ENCODE measurements at places on chromosomes 16 and 17.

DNA sequence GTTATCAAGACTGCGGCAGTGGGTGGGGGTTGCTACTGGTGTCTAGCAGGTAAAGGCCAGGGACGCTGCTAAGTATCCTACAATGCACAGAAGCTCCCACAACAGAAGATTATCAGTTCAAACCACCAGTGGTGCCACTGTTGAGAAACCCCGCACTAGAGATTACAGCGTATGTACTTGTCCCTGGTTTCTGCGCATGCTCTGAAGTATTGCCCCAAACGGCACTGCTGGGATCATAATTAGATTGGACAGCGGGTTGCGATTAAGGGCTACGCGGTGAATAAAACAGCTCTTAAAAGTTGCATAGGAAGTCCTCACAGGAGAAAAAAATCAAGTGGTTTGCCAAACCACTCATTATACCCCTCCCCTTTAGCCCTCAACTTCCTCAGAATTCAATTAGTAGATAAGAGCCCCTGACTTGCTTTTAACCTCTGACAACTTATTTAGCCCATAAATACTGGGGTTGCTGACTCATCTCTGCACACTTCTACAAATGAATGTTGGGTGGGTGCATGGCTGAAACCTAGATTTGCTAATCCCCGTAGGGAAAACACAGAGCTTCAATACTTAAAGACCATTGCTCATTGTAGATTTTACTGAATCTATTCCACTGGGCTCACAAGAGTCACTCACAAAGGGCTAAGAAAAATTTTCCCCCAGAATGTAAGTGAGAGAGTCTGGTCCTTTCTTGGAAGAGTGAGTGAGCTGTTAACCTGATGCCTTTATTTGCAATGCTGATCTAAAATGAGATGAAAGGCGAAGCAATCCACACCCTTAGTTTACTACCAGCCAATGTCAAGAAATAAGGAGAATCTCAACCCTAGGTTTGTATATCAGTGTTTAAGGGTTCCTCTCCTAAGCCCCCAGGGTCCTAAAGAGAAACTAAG is 91.8 kb downstream of the RGS9 start:
- peak; percentile 27 for DNase-seq

DNA sequence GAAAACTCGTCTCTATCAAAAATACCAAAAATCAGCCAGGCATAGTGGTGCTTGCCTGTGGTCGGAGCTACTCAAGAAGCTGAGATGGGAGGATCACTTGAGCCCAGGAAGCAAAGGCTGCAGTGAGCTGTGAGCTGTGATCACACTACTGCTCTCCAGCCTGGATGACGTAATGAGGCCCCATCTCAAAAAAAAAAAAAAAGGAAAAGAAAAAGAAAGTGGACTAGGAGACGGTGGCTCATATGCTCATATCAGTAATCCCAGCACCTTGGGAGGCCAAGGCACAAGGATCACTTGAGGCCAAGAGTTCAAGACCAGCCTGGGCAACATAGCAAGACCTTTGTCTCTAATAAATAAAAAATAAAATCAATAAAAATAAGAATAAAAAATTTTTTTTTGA is 8.8 kb upstream of the SUMO2 start:
- DNase-seq, result no peak

- DNase-seq, result no peak
Measured at GRCh38 chr16:52705122-52705521, 158.2 kb upstream of the TOX3 start.

DNA sequence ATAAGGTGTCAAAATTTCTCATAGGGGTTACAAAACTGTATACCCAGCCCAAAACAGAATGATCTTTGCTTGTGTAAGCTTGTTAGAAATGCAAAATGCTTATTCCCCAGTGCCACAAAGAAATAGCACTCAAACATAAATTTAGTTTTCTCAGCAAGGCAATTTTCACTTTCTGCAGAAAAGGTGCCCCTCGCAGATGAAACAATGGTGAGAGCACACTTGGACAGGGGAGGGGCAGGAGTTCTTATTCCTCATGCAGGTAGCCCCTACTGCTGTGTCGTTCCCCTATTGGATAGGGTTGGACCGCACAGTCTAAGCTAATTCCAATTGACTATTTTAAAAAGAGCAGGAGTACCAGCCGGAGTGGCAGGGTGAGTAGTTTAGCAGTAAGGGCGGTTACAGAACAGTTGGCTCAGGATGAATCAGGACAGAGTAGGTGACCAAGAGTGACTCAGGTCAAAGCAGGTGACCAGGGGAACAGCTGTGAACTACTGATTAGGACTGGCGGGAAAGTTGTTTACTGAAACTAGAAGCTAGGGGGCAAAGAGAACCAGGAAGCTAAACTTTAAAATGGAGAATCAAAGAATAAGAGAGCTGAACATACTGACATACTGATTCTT is 5.5 kb upstream of the LDHD start:
- DNase-seq, result no peak

DNA sequence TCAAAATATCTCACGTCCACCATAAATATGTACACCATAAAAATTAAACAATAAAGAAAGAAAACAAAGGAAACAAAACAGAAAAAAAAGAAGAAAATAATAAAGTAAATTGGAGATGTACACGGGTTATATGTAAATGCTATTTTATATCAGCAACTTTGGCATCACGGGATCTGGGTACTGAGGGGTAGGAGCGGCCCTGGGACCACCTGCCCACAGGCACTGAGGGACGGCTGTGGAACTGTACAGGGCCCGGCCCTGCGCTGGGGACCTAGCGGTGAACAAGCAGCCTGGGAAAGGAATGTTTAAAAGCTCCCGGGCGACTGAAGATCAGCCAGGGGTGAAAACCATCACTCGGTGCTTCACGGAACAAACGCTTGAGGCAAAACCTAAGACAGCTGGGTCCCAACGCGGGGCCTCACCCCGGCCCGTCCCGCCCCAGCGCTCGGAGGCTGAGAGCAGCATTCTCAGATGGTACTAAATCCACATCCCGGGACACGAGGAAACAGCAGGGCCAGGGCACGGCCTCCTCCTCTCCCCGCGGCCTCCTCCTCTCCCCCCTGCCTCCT is 31.2 kb downstream of the NXN start:
- DNase-seq, result no peak

DNA sequence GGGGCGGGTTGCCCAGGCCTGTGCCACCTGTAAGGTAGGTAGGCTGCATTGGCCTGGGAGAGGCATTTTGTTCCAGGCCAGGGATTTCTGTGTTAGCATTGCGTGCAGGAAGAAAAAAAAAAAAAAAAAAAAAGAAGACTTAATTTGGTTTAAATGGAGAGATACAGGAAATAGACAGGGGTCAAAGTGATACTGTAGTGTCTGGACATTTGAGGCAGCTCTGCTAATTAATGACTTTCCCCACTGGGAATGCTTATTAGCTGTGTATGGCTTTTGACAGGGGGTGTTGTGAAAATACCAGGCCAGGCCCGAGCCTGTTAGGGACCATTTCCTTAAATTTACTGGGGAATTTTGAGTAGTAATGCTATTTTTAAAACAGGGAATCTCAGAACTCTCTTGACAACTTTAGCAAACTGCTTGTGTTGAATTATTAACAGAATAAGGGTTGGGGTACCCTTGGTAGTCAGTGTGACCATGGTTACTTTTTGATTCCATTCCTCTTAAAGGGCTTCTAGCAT is 1.0 kb downstream of the MAP2K4 start:
- no peak for DNase-seq

DNA sequence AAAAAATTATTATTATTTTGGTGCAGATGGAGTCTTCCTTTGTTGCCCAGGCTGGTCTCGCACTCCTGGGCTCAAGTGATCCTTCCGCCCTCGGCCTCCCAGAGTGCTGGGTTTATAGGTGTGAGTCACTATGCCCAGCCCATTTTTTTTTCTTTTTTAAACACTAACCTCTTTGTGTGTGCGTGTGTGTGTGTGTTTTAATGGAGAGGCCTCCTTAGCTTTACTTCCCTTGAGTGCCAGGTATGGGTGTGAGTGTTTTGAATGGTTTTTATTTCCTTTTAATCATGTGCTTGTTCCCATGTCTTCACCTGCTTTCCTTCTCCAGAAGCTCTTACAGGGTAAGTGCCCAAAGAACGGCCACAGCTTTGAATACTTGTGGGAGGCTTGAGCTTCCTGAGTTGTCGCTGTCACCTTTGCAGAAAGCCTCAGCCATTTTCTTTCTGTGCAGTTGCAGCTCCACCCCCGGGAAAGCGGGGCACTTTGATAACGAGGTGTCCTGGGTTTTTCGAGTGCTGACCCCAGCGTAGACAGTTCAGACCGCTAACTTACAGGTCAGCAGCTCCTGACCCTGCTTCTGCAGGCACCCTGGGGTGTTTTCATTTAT is 22.6 kb downstream of the AKAP1 start:
- no peak for DNase-seq

DNA sequence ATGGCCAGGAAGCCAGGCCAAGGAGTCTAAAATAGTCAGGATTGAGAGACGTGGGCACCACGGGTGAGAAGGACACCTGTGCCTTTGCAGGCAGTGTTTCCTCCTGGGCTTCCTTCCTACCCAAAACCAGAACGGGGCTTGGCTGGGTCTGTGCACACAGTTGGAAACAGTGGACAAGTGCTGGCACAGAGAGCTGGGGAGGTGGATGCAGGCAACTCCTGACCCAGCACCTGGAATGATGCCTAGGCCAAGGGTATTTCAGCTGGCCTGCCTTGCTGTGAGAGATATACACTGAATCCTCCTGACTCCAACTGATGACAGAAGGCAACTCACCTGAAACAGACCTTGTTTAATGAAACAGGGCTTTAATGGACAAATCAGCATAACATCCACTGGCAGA is 186.2 kb downstream of the SLC39A11 start:
- no peak for DNase-seq

DNA sequence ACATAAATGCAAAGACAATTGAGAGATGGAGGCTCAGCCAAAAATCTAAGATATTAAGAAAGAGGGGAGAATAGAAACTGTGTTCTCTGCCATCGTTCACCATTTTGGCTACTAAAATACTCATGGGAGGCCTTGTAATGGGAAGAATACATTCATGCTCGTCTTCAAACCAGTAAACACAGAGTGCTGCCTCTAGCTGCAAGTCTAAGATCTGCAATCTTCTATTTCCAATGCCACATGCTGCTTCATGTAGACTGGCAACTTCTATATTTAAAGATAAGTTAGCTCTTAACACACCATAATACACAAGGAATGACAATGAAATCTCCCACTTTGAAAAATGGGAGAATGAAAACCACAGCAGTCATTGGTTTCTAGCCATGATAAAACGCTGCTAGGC is 387.3 kb downstream of the HS3ST3B1 start:
- peak; percentile 6 for DNase-seq

GRCh38 chr17:32586666-32587065 is 99.9 kb downstream of the CDK5R1 start:
- DNase-seq, result no peak

GRCh38 chr17:48559840-48560817 is 15.2 kb upstream of the HOXB2 start:
- DNase-seq, result no peak

DNA sequence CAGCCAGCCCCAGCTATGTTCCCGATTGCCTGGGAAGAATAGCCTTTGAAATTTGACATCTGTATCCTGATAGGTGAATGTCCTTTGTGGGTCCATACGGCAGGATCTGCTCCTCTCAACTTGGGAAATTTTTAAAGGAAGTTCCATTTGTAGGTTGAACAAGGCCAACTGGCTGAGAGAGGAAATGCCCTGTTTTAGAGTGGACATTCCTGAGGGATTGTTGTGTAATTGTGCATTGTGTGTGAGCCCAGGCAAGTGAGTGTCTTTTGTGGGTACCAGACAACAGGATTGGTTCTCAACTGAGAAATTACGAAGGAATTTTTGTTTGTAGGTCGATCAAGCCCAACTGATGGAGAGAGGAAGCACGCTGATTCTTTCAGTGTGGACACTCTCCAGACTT is 2.6 kb upstream of the CPHXL2 start:
- no peak for DNase-seq

- DNase-seq, result no peak
Measured at GRCh38 chr17:72353502-72353901, 232.7 kb downstream of the SOX9 start.

DNA sequence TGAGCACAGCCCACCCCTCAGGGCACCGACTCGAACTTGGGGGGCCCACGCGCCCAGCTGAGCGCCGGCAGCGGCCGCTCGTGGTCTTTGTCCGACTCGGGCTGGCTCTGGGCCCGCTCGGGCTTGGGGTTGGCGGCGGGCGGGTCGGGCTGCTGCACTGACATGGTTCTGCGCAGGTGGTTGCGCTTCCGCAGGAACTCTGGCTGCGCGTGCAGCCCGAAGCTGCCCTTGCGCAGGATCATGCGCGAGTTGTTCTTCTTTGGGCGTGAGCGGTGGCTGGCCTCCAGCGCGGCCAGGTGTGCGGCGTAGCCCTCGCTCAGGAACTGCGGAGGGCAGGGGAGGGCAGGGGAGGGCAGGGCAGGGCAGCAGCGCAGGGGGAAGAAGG is 11.1 kb downstream of the PIMREG start:
- no peak for DNase-seq

DNA sequence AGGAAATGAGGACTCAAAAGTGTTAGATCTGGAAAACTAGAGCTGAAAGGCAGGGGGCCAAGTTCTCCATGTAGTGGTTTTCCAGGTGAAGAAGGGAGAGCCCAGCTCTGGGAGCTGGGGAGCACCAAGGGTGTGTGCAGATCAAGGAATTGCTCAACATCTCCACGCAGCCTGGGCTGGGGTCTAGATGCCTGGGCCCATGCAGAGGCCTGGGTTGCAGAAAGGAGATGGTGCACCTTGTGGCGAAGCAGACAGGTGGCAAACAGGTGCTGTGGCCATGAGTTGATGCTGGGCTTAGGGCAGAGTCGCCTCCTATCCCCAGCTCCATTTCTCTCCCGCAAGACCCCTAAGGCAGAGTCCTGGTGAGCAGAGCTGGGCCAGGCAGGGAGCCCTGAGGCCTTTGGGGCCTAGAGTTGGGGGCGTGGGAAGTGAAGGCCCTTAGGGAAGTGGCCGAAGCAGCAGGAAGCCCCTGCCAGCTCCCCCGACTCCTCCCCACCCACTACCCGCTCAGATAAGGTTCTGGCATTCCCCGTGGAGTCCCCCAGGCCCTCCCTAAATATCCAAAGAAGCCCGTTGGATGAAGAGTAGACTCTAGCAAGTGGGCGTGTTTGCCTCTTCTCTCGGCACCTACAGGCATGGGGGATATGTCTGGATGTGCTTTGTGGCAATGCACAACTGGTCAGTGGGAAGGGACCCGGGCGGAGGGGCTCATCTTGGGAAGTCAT is 777 bp downstream of the FOXN1 start:
- DNase-seq, result no peak

- no peak for DNase-seq
Measured at GRCh38 chr17:71422968-71423367, 697.9 kb upstream of the SOX9 start.

GRCh38 chr17:50799582-50799981 is 32.3 kb upstream of the ANKRD40CL start:
- no peak for DNase-seq

DNA sequence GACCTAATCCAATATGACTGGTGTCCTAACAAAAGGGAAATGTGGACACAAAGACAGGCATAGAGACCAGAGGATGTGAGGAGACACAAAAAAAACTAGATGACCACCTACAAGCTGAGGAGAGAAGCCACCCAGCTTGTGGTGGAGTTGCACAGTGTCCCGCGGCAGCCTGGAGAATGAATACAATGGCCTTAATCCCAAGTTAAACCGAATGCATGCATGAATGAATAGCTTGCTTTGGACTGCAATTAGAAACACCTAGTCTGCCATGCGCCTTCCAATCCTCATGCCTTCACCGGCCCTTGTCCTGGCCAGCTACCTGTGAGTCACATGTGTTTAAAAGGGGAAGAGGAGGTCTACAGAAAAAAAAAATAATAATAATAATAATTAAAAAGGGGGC is 72.0 kb downstream of the CNGB1 start:
- no peak for DNase-seq
